Suprapubic skin (tissue), 4 donors: ENCODE measurements at places on chromosomes 4 and X.

- no peaks in the 10 kb centered on the region for H3K27me3 ChIP-seq
- no peak for DNase-seq
- no peaks in the 10 kb centered on the region for H3K36me3 ChIP-seq
Observed at GRCh38 chr4:4923201-4923600, 63.7 kb downstream of the MSX1 start.

GRCh38 chrX:123450222-123450621, 266.1 kb downstream of the GRIA3 start:
- H3K4me3 ChIP-seq, result no peak overlapping the region
- H3K36me3 ChIP-seq, result no peaks in the 10 kb centered on the region
- no peak overlapping the region for H3K27ac ChIP-seq
- H3K4me1 ChIP-seq, result no peaks in the 10 kb centered on the region

GRCh38 chrX:25869761-25870160, 268.4 kb upstream of the MAGEB18 start:
- H3K4me1 ChIP-seq, result no peaks in the 10 kb centered on the region
- no peaks in the 10 kb centered on the region for H3K27me3 ChIP-seq
- DNase-seq, result no peak
- no peak overlapping the region for H3K27ac ChIP-seq

GRCh38 chrX:9153300-9153699, 119.4 kb upstream of the FAM9B start:
- DNase-seq, result no peak
- no peak overlapping the region for H3K27ac ChIP-seq
- no peaks in the 10 kb centered on the region for H3K36me3 ChIP-seq

- no peak overlapping the region for H3K4me3 ChIP-seq
- H3K36me3 ChIP-seq, result no peaks in the 10 kb centered on the region
- no peaks in the 10 kb centered on the region for H3K4me1 ChIP-seq
- no peaks in the 10 kb centered on the region for H3K27me3 ChIP-seq
Observed at GRCh38 chr4:66766557-66766956, 778.7 kb downstream of the CENPC start.

- H3K36me3 ChIP-seq, result no peaks in the 10 kb centered on the region
- H3K27me3 ChIP-seq, result no peaks in the 10 kb centered on the region
- H3K4me3 ChIP-seq, result no peak overlapping the region
- no peak overlapping the region for H3K27ac ChIP-seq
Observed at GRCh38 chr4:116627545-116627944, 457.8 kb downstream of the TRAM1L1 start.

GRCh38 chr4:154014407-154015321, 225.8 kb upstream of the SFRP2 start:
- H3K4me3 ChIP-seq, result no peak overlapping the region
- no peaks in the 10 kb centered on the region for H3K36me3 ChIP-seq
- H3K27ac ChIP-seq, result no peak overlapping the region
- DNase-seq, result no peak

DNA sequence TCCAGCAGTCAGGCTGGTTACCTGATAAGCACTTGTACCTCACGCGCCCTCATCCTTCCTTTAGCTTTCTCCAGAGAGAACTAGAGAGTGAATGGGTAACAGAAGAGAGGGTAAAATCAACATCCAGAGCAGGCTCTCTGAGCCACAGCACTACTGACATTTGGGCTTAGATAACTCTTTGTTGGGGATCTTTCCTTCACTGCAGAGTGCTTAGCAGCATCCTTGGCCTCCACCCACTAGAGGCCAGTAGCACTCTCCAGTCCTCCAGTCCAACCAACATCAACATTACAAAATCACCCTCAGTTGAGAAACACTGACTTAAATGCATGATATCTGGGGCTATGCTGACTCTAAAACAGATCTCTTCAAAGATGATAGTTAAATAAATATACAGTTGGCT, 220.7 kb downstream of the TACR3 start:
- H3K36me3 ChIP-seq, result no peaks in the 10 kb centered on the region
- H3K27me3 ChIP-seq, result no peaks in the 10 kb centered on the region
- no peaks in the 10 kb centered on the region for H3K4me1 ChIP-seq

- H3K4me3 ChIP-seq, result no peak overlapping the region
- no peak for DNase-seq
- H3K27ac ChIP-seq, result no peak overlapping the region
- no peaks in the 10 kb centered on the region for H3K27me3 ChIP-seq
- no peaks in the 10 kb centered on the region for H3K4me1 ChIP-seq
Observed at GRCh38 chrX:97846718-97847237, 963.1 kb downstream of the RPA4 start.

GRCh38 chr4:163846008-163846407, 351.5 kb downstream of the TMA16 start:
- no peaks in the 10 kb centered on the region for H3K4me1 ChIP-seq
- no peaks in the 10 kb centered on the region for H3K27me3 ChIP-seq
- no peak overlapping the region for H3K27ac ChIP-seq
- DNase-seq, result no peak
- no peak overlapping the region for H3K4me3 ChIP-seq

- H3K36me3 ChIP-seq, result no peaks in the 10 kb centered on the region
- H3K4me1 ChIP-seq, result no peaks in the 10 kb centered on the region
- H3K4me3 ChIP-seq, result no peak overlapping the region
- DNase-seq, result no peak
- H3K27ac ChIP-seq, result no peak overlapping the region
- H3K27me3 ChIP-seq, result no peaks in the 10 kb centered on the region
Observed at GRCh38 chr4:83358410-83358809, 23.8 kb upstream of the HPSE start.

- no peaks in the 10 kb centered on the region for H3K27me3 ChIP-seq
- H3K4me3 ChIP-seq, result no peak overlapping the region
- H3K36me3 ChIP-seq, result no peaks in the 10 kb centered on the region
- no peak overlapping the region for H3K27ac ChIP-seq
Observed at GRCh38 chrX:78886550-78886949, 58.6 kb upstream of the P2RY10 start.

DNA sequence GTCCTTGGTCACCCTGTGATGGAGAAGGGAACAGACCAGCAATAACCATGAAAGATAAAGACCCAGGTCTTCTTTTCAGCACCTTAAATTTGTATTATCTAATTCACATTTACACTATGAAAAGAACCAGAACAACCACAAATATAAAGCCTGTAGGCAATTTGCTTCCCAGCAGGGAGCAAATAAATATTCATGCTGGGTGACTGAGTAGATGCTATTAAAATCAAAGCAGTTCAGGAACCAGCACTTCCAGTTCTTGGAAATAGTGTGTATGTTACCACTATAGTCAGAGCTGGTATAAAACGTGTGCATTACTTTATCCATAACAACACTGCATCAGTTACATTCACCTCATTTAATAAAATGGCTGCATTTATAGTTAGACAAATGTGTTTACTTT, 177.8 kb upstream of the ETNPPL start:
- no peaks in the 10 kb centered on the region for H3K4me1 ChIP-seq
- no peaks in the 10 kb centered on the region for H3K27me3 ChIP-seq
- H3K27ac ChIP-seq, result no peak overlapping the region
- H3K4me3 ChIP-seq, result no peak overlapping the region
- no peak for DNase-seq

- no peak overlapping the region for H3K4me3 ChIP-seq
- no peak for DNase-seq
- no peaks in the 10 kb centered on the region for H3K27me3 ChIP-seq
- H3K36me3 ChIP-seq, result no peaks in the 10 kb centered on the region
Observed at GRCh38 chr4:94126669-94127068, 81.0 kb upstream of the SMARCAD1 start.

DNA sequence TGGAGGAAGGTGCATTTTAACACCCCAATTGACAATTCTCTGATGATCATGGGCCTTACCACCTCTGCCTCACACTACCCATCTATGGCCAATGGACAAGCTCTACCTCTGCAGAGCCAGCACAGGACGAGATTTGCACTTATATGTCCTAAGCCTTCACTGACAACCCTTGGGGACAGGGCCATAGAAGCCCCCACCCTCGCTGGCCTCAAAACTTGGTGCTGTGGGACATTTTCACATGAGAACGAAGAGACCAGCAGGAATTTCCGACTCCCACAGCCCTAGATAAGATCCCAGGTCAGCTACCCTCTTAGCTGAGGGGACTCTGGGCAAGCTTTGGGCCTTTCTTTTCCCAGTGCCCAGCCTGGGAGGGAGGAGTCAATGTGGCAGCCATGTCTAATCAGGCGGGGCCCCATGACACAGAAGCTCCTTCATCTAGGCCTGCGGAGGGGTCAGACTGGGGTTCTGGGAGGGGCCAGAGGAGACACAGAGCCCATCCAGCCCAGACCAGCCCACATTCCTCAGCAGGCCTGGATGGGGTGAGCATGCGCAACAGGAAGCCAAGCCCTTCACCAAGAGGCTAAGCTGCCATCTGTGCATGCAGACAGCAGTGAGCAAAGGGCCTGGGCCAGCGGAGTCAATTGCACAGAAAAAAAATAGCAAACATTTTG, 12.1 kb downstream of the PJA1 start:
- no peak overlapping the region for H3K4me3 ChIP-seq
- no peak overlapping the region for H3K27ac ChIP-seq
- DNase-seq, result no peak
- no peaks in the 10 kb centered on the region for H3K4me1 ChIP-seq

DNA sequence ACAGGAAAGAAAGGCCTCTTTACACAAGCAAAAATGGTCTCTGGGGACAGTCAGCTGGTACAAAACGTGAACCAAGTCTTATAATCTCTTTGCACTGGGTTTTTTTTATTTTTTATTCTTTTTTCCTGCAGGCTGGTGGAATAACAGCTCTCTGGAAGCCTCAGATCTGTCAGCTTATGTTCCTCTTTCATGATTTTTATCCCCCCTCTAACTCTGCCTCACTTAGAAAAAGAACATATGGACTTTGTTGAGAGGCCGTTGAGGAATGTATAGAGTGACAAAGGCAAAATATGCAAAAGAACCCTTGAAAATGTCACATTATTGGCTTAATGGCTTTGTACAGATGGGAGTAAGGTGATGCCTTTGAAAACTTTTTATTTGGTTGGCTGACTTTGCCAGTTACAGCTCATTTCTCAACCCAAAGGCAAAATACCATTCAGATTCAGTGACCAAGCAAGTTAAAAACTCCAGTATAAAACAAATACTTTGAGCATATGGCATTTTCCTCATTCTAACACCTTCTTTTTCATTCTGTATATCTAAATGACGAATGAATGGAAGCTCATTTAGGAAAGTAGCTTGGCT, 111.1 kb downstream of the RNF150 start:
- no peaks in the 10 kb centered on the region for H3K27me3 ChIP-seq
- no peak overlapping the region for H3K4me3 ChIP-seq
- no peak for DNase-seq
- no peaks in the 10 kb centered on the region for H3K4me1 ChIP-seq

- no peaks in the 10 kb centered on the region for H3K27me3 ChIP-seq
- no peaks in the 10 kb centered on the region for H3K36me3 ChIP-seq
- DNase-seq, result no peak
- no peak overlapping the region for H3K4me3 ChIP-seq
Observed at GRCh38 chr4:123471655-123472369, 75.2 kb downstream of the SPRY1 start.

DNA sequence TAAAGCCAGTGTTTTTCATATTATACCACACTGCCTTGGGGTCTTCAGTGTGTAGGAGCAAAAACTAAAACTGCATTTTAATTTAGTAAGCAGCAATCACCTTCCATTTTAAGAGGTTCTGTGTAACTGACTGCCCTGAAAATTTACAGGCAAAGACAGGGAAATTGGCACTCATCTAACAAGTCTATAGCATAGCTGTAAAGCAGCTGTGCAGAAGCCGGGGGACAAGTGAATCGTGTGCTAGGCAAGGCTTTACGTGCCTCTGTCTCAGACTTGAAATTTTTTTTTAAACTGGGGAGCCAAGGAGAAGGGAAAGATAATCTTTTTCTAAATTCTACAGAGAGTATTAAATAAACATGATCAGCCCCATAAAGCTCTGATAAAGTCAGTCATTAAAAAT, 39.7 kb downstream of the TSPAN5 start:
- H3K4me1 ChIP-seq, result peaks cover 3% of the 10 kb centered on the region
- no peak for DNase-seq
- H3K27me3 ChIP-seq, result no peaks in the 10 kb centered on the region
- no peak overlapping the region for H3K27ac ChIP-seq
- no peaks in the 10 kb centered on the region for H3K36me3 ChIP-seq

- H3K27me3 ChIP-seq, result no peaks in the 10 kb centered on the region
- no peak for DNase-seq
- no peak overlapping the region for H3K4me3 ChIP-seq
- H3K36me3 ChIP-seq, result no peaks in the 10 kb centered on the region
- peaks cover 3% of the 10 kb centered on the region for H3K4me1 ChIP-seq
- no peak overlapping the region for H3K27ac ChIP-seq
Observed at GRCh38 chr4:39729557-39729956, 31.6 kb downstream of the UBE2K start.

DNA sequence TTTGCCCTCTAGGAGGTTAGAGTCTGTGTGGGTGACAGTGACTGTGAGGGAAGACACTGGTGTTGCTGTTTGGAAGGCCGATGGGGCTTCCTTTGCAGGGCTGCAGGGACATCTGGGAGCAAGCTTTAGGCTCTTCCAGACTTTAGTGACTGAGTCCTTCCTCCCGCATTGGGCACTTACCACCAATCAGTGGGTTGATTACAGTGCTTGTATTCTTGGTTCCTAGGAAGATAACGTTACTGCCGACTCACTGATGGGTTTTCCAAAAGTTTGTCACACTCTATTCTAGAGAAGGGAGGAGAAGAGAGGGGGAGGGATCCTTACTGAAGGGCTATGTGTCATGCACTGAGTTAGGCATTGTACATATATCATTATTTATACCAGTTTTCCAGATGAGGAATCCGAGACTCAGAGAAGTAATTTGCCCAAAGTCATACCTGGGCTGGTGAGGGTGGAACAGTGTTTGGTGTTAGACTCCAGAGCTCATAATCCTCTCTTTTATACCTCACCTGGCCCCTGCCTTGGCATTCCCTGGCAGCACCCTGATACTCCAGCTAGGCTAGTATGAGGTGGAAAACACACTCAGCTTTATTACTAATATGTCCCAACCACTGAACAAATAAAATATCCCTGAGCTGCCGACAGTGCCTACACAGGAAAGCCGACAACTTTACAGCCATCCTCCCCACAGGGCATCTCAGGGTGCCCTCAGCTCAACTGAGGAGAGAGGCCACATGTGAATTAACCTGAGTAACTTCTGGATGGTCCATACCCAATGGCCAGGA, 3.8 kb downstream of the CHST7 start:
- no peaks in the 10 kb centered on the region for H3K36me3 ChIP-seq
- H3K27ac ChIP-seq, result no peak overlapping the region
- no peaks in the 10 kb centered on the region for H3K27me3 ChIP-seq
- peaks cover 24% of the 10 kb centered on the region for H3K4me1 ChIP-seq
- H3K4me3 ChIP-seq, result peak overlapping the region; percentile 61

DNA sequence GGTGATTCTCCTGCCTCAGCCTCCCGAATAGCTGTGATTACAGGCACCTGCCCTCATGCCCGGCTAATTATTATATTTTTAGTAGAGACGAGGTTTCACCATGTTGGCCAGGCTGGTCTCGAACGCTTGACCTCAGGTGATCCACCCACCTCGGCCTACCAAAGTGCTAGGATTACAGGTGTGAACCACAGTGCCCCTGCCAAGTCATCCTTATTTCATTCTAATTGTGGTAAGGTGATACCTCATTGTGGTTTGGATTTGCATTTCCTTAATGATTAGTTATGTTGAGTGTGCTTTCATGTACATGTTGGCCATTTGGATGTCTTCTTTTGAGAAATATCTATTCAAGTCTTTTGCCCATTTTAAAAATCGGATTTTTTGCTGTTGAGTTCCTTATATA, 93.0 kb downstream of the USP9X start:
- no peaks in the 10 kb centered on the region for H3K36me3 ChIP-seq
- no peak for DNase-seq
- no peaks in the 10 kb centered on the region for H3K27me3 ChIP-seq
- H3K4me3 ChIP-seq, result no peak overlapping the region
- H3K4me1 ChIP-seq, result no peaks in the 10 kb centered on the region
- H3K27ac ChIP-seq, result no peak overlapping the region

- H3K27ac ChIP-seq, result no peak overlapping the region
- H3K4me1 ChIP-seq, result no peaks in the 10 kb centered on the region
- no peak for DNase-seq
- H3K27me3 ChIP-seq, result no peaks in the 10 kb centered on the region
Observed at GRCh38 chrX:148700021-148700420, 199.6 kb downstream of the AFF2 start.
